ENCODE measurements at places on chromosomes 11 and 22.

- DNase-seq: no peak
Measured at GRCh38 chr11:47467357-47467756, 18.4 kb upstream of the RAPSN start.

GRCh38 chr22:32701034-32701433 is 100.5 kb upstream of the TIMP3 start:
- DNase-seq: peak; percentile 37

DNA sequence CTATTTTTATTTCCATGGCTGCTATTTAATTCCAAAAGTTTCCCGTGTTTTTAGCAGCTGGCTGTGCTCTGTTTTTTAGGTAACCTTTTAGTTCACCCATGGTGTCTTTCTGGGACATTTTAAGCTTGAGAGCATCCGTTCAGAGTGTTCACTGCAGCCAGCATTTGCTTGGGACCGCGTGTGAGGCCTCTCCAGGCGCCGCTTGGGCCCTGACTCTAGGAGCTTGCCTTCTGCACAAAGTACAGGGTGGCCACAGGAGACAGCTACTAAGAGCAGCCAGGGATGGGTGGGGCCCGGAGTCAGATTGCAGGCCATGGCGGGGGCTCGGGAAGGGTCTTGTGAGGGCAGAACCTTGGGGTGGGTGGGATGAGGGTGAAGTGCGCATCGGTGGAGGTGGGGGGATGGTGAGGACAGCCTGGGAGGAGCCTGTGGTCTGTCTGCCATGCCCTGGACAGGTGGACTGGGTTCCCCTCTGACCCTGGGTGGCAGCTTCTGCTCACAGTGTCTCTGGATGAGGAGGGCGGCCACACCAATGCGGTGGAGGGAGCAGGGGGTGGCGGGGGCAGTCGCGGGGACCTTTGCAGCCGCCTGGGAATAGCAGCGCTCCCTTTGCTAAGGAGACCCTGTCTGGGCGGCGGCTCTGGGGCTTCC is 288.1 kb downstream of the TBC1D22A start:
- DNase-seq: no peak

DNA sequence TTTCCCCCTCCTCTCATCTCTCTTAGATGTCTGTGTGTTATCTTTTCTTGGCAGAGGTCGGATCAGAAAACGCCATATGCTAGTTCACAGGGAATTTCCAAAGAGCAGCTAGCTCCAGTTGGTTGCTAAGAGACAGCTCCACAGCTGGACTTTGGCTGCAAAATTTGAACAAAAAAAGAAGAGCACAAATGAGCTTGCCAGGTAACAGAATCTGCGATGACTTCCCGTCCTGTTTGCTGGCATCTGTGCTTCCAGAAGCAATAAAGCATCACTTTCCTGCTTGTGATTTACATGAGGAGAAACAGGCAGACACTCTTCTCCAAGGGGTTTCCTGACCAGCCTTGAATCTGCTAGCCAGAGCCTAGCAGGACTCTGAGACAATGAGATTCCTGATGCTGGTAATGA is 596.0 kb upstream of the B3GAT1 start:
- no peak for DNase-seq

DNA sequence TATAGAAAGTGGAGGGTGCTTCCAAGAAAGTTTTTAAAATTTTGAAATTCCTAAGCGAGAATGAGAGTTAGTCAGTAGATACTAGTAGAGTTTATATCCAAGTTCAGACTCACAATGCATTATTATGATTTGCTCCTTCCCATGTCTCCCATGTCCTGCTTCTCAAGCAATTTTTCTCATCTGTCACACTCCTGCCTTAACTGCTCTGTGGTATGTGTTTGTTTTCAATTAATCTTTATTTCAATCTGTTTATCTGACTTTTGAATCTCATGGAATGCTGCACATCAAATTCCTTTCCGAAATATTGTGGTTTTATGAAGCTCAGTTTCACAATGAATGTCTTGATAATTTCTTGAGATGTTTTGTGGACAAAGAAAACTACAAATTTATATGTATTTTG is 18.1 kb downstream of the THY1 start:
- no peak for DNase-seq

DNA sequence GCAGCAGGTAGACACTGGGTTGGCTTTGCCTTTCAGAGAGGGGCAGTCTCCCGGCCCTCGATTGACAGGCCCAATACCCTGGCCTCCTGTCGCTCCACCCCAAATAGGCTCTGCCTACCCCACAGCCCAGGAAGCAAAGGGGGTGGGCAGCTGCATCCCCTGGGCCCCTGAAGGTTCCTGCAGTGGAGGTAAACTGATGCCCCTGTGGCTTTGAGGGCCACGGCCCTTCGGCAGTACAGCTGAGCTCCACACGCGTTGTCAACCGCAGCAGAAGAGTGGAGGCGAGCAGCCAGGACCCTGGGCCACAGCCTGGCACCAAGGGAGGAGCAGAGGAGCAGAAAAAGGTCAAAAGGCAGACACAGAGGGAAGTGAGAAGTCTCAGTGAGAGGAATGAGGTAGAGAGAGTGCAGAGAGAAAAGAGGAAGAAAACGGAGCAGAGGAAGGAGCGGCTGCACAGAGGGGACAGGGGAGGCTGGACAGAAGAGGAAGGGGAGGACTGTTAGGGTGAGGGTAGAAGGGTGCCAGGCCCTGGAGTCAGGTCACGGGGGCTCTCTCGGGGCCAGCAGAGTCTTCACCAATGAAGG is 64.0 kb downstream of the SLC22A12 start:
- no peak for DNase-seq

DNA sequence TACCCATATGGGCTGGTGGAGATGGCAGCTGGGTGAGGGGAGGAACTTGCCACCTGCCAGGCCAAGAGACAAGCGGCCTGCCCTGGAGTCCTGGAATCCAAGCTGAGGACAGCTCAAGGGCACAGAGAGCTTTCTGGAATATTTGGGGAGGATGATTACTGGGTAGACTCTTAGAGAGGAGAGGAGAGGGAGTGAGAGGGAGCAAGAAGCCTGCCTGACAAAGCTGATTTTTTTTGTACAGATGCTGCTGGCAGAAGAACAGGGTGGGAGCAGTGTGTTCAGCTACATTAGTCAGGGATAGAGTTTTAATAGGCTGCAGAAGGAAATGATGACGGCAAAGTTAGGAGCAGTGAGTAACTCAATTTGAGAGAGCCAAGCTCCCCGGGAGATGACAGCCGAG is 299.3 kb downstream of the NXPE2 start:
- DNase-seq: no peak

DNA sequence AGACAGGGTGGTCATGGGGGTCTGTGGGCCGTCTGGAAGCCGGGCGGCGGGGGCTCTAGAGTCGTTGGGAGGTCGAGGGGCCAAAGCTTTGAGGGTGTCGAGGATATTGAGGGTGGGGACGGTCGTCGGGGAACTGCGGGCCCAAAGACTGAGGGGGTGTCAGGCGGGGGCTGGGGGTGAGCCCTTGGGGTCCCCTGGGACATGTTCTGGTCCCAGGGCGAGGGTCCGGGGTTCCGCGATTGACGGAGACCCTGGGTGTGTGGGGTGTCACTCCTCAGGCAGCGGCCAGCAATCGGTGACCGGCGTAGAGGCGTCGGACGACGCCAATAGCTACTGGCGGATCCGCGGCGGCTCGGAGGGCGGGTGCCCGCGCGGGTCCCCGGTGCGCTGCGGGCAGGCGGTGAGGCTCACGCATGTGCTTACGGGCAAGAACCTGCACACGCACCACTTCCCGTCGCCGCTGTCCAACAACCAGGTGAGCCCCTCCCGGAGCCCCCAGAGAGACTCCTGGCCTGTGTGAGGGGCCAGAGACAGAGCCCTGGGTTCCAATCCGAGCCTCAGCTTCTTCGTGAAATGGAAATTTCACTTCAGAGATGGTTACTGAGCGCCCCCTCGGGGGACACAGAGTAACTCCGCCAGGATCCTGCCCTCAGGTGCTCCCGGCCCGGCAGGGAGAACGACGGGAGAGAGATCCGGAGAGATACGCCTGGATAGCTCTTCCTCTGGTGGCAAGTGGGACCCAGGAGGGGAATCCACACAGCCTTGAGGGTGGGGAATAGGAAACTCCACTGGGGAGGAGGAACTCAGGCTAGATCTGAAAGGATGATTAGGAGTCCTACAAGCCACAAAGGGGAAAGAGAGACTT is 714 bp downstream of the SDF2L1 start:
- peak; percentile 44 for DNase-seq

- DNase-seq: no peak
Measured at GRCh38 chr11:82811369-82811768, 77.7 kb upstream of the FAM181B start.

DNA sequence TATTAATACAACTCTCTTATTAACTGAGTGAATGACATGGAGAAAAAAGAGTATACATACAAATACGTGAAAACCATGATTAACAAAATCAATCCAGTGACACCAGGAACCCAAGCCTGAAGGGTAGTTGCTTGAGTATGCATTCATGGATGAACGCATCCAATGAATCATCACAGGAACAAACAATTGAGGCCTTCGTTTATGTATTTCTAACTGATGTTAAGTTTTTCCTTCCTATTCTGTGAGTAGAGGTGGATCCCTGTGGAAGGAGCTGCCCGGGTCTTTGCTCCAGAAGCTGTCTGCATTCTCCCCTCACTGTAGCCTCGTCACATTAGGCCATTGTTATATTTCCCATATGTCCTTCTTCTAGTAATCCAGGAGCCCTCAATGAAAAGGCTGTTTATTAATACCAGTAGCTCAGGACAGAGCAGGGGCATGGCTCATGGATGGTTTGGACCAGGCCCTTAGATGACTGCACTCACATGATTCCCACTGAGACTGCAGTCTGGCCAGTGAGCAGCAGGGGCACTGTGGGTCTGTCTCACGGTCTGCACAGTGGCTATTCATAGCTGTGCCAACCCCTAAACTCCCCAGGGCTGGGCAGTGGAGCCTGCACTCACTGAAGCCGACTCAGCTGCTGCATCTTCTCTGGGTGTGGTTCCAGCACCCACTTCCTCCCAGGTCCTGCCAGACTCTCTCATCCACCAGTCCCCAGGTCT is 128.1 kb upstream of the TOP3B start:
- DNase-seq: peak; percentile 78

DNA sequence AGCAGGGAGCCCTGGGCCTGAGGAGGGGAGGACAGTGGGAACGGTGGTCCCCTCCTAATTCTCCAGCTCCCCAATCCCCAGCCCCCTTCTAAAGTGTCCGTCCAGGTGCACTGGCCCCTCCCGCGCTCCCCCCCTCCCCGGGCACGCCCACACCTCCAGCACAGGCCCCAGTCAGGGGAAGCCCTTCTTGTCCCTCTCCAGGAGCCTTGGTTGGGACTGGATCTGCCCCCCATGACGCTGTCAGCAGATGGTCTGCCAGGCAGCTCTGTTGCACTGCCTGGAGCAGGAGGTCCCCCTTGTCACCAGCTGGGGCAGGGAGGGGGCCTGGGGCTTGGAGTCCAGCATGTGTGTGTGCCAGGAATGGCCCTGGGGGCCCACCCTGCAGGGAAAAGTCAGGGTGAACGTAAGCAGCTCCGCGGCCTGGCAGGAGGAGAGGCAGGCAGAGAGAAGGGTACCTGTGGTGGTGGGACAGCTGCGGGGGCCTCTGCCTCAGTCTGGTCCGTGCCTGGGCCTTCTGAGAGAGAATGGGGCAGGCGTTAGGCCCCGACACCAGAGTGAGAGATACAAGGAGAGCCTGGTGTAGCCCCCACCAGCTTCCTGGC is 1.6 kb downstream of the IRF7 start:
- DNase-seq: no peak

DNA sequence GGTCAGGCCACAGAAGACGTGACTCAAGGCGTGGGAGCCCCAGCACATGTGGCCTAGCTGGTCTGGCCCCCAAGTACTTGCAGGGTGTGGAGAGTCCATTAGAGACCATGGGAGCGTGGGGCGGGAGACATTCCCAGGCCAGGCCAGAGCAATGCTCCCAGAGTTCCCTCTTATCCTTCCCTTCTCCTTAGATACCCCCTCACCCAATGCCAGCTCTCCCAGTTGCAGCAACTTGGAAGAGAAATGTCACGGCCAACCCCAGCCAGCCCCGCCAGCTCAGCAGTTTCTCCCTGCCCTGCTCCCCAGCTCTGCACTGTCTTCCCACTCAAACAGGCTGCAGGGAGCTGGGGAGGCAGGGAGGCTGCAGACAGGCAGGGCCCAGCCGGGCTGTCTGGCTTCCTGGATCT is 65.4 kb upstream of the TSPAN18 start:
- DNase-seq: no peak

All from IMR-90 (cell line).